CD4-positive, alpha-beta T cell treated with Interleukin-6 at 100 ng/mL for 8 hours (primary cell): ENCODE measurements at places on chromosomes 6 and 20.

DNA sequence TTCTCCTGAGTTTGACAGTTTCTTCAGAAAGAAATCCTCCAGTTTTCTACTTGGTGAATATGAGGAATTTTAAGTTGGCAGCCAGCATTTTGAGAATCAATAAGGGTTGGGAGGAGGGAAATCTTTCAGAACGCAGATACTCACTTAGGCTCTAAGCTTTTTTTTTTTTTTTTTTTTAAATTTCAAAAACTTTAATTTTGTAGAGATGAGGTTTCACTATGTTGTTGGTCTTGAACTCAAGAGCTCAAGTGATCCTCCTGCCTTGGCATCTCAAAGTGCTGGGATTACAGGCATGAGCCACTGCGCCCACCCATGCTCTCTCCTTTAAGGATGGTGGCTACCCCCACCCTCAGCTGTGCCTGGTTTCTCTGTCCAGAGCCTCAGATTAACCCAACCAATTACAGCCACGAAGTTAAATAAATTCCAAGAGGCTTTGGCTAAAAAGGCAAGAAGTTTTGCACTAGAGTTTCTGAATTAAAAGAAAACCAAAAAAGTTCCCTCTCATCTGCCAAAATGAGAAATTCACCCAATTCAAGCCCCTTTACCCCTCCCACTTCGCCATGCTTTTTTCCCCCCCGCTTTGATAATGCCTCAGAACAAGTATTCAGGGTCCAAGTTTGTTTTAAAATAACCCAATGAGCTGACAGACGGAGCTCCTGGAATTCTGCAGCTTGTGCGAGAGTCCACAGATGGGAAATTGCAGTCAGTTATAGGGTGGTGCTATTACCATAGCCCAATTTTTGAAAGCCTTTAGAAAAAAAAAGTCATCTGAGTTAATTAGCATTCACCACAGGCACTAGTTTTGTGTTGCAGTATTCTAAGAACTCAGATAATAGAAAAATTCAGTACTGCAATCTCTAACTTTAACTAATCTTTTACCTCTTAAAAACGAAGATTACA is 94.3 kb upstream of the BEND3 start:
- DNase-seq: no peak

- no peak for DNase-seq
These were observed 775 bp downstream of the PIGU start for GRCh38 chr20:34675993-34676641.

GRCh38 chr6:129212081-129212480 is 329.1 kb downstream of the LAMA2 start:
- DNase-seq: no peak

DNA sequence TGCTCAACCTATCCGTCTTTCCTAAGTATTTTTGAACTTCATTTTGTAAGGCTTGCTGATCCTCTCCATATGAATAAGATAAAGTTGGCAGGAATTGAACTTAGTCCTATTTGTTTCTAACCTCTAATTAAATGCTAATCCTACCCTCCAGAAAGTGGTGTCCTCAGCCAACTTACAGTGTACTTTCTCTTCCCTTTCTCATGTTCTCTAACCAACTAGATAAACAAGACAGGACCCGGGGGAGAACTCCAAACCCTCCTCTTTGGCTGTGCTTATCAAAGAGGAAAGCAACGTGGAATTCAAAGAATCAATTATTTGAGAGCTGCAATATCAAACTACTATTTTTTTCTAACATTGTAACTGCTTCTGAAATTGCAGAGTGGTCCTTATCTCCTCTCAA is 56.5 kb upstream of the NRSN1 start:
- DNase-seq: no peak

DNA sequence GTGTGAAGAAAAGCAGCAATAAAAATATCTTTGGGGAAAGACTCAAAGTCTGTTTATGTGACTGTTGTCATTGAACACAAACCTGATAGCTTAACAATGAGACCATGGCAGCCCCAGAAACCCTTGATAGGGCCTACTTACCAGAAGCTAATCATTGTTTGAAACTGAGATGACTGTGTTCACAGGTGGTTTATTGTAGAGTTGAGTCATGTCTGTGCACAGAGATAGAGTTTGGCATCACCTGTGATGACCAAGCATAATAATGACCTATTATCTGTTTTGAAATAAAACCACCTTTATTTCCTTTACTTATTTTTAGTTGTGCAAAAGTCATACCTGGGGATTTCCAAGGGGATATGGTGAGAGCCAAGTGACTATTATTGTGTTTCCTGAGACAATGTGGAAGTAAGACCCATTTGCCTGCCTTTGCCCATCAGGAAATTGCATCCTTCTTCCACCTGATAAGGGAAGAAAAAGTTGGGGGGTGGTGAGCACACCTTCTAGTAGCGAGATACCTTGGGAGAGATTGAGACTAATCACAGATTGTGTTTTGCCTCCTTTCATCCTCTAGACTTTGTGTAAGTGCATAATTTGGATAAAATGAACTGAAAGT is 456.9 kb upstream of the JAG1 start:
- DNase-seq: no peak

DNA sequence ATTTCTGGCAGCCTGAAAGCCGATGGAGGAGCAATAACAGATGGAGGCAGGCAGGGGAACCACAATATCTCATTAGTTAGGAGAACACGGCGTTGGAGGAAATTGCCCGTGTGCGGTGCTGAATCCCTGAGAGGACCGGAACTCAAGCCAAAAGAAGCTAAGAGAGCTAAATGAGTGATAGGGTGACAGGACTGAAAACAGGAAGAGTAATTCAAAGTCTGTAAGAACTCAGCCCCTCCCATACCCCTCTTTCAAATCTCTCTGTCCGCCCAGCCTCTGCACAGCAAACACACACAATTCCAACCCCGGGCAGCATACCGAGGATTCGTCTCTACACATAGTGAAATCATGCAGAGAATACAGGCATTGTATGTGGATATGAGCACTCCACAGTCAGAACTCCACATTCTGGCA is 2.6 kb upstream of the IPCEF1 start:
- DNase-seq: no peak

DNA sequence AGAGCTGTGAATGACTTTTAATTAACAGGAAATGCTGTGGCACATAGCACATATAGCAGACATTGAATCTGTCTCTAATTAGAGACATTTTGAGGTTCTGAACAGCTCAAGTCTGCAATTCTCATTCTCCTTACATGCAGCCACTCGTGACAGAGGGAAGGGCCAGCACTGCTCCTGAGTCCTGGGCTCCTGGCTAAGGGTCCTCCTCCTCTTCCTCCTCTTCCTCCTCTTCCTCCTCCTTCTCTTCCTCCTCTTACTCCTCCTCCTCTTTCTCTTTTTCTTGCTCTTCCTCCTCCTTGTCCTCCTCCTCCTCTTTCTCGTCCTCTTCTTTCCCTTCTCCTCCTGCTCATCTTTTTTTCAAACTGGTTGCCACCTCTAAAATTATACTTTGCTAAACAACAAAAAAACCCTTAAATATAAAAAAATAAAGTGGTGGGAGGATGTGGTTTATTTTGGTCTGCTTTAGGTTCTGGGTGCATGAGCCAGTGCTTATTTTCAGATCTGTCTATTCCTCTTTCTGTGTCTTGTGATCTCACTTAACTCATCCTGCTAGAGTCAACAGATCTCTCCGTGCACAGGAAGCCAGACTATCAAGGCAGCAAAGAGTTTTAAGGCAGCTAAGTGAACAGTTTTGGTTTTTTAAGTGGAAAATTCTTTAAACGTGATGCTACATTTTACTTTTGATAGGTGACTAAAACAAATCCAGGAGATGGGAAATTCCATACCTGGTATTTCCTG is 159.3 kb downstream of the CD83 start:
- DNase-seq: peak; percentile 72

DNA sequence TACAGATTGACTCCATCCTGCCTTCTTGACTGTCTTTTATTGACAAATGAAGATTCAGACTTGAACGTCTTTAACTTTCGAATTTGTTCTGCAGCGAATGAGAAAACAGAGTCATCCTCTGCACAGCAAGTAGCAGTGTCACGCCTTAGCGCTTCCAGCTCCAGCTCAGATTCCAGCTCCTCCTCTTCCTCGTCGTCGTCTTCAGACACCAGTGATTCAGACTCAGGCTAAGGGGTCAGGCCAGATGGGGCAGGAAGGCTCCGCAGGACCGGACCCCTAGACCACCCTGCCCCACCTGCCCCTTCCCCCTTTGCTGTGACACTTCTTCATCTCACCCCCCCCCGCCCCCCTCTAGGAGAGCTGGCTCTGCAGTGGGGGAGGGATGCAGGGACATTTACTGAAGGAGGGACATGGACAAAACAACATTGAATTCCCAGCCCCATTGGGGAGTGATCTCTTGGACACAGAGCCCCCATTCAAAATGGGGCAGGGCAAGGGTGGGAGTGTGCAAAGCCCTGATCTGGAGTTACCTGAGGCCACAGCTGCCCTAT is 12.2 kb downstream of the BRD2 start:
- DNase-seq: no peak

DNA sequence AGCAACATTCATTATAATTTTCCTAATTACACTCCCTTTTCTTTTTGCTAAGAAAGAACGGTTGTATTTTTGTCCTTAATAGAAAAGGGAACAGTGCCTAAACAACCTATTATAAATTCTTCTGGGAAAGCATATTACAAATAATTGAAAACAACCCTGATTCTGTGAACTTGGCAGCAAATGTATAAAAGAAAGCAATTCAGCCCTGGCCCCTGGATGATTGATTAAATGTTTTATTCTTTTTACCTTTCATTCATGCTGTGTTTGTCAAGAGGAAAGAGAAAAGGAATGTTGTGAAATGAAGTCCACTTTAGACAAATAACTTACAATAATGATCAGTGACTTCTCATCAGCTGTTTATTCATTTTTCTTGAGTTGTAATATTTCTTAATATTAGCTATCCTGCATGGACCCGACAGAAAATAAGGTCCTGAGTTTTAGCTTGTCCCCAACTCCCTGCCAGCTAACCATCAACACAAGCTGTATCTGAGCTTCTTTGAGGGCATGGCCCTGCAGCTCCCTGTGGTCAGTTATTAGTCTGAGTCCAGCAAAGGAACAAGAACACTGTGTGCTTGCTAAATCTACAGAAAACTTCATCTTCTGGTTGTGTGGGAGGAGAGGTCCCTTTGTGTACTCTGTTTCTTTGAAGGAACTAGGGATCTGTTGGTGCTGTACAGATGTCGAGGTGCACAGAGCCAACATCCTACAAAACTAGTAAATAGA is 248.2 kb downstream of the LAMA2 start:
- DNase-seq: no peak

GRCh38 chr6:89941763-89942497 is 47.7 kb downstream of the GJA10 start:
- no peak for DNase-seq

GRCh38 chr20:16821211-16822089 is 73.3 kb downstream of the OTOR start:
- DNase-seq: peak; percentile 8

DNA sequence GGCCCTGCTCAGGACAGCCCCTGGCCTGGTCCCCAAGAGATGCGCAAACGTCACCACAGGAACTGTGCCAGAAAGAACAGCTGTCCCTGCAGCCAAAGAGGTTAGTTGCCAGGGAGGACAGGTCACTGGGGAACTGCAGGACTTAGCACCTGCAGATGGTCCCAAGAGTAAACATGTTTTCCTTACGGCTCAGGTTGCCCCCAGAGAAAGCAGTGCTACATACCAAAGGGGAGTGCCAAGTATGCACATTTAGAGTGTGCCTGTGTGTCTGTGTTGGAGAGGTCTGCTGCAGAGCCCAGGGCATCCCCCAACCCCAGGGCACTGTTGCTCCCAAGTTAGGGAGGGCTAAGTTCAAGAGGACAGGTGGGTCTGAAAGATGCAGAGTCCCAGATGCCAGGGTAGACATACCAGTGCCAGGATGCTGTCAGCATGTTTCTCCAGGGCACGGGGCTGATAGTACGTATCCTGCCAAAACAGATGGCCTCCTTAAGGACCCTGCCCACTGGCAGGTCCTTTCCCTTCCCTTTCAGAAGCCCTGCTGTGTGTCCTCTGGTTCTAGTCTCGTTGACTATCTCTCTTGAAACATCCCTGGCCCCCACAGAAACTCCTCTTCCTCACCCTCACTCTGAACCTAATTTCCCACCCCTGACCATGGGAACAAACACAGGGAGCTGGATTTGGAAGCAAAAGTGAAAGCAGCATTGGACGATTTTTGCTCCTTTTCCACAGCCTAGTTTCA is 1.3 kb downstream of the ABHD16A start:
- DNase-seq: no peak

DNA sequence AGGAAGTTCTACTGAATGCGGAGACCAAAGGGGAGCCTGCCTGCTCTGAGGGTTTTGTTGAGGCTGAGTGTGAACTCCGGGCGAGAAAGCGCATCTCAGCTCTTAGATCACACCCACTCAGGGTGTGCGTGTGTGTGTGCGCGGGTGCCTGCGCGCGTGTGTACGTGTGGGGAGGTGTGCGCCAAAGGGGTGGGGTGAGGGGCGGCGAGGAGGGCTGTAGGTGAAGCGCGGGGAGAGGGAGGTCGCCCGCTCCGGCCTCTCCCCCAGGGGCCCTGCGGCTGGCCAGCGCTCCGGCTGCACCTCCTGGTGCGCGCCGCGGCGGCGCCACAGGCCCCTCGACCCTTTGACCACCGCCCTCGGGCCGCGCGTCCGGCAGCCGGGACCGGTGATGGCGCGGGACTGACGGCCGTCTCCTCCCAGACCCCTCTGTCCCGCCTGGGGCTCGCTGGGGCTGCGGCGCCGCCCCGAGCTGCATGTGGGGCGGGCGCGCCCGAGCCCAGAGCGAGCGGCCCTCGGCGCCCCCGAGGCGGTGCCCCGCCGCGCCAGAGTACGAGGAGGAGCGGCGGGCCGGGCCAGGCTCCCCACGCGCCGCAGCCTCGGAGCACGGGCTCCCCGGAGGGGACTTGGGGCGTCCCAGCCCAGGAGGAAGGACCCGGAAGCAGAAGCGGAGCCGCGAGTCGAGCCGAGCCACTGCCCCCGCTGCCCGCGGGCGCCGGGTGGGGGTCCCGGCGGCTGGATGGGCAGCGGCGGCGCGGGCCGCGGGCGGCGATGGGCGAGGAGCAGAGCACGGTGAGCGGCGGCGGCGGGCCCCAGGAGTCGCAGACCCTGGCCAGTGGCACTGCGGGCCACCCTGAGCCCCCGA is at the start of gene RNF217:
Gene RNF217 (plus strand): TSS at position 661 of the 862 bp plus-strand sequence. CDS start 108 bp downstream, at position 769.
- no peak for DNase-seq

DNA sequence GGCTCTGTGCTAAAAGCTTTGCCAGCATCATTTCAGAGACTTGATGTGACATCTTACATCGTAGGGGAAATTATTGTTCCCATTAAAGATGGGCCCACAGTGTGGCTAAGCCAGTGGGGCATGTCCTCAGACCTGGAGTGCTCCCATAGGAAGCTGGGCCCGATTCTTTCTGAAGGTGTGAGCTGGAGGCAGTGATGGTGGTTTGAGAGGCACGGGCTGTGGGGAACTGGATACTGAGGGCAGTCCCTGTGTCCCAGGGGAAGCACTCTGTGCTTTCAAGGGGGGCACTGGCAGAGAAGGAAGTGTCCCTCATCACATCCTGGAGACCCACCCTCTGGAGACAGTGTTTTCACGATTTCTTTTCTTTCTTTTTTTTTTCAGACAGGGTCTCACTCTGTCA is 8.6 kb upstream of the FAM110A start:
- DNase-seq: no peak

DNA sequence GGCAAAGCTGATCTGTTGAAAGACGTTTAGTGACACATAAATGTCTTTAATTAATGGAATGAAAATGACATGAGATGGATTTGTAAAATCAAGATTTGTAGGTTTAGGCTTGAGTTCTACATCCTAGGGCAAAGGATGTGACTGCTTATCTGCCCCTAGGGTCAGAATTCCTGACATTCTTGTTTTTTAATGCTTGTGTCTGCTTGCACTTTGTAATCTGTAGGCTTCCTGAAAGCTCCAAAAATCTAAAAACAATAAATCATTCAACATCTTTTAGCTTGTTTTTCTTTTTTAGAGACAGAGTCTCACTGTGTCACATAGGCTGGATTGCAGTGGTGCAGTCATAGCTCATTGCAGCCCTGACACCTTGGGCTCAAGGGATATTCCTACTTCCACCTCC is 107.9 kb upstream of the MLIP start:
- DNase-seq: no peak

GRCh38 chr20:17843246-17844132 is 125.1 kb downstream of the SNX5 start:
- peak; percentile 6 for DNase-seq
